NCI-H1105 (cell line): ENCODE measurements at places on chromosomes 1 and 21.
A peak's percentile ranks its signal among the peaks of the same experiment; 100 is the strongest.

DNA sequence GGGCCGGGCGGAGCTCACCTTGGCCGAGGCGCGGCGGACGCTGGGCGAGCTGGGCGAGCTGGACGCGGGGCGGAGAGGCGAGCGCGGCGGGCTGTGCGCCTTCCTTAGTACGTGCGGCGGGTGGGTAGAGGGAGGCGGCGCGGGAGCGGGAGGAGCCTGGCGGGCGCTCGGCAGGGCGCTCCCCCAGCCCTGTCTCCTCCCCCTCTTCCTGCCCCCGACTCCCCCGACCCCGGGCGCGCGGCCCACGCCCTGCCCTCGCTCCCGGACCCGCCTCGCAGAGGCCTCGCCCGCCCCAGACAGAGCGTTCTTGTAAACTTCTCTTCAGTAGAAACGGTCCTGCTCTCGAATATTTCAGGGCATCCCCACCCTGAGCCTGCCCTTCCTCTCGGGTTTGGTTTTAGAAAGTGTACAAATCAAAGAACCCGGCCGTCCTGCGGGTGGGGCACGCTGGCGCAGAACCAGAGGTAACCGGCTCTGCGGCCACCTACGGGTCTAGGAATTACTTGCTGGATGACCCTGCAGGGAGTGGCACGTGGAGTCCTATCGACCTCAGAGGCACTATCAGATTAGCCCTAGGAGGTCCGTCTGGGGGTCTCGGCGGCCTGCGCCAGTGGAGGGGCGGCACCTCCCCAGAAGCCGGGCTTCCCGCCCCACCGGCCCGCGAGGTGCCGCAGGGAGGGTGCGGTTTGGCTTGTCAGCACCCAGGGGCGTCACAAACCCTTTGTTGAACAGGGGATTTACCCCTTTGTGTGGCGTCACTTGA, at the start of gene S100A10:
TSS of gene S100A10 (minus strand) at position 126 of the 763 bp plus-strand sequence. CDS start 7,629 bp downstream, outside the sequence.
- no peak for DNase-seq

- DNase-seq = no peak
These were observed 71.0 kb downstream of the SH3GLB1 start for GRCh38 chr1:86775395-86775794.

- no peak for DNase-seq
These were observed 12.0 kb downstream of the SSU72 start for GRCh38 chr1:1562556-1563195.

DNA sequence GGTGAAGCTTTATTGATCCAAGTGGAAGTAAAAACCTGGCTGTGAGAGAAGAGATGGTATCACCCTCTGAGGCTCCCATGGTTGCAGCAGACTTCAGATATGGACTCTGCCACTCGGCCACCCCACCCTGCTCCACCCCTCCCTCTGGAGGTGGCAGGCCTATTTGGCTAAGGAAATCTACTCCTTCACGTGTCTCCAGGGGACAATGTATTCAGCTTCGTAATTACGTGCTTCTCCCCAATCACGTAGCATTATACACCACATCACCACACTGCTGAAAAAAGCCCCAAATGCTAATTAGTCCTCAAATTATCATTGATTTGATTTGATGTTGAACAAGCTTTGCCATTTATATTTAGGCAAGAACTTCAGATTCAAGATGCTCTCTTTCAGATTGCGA, 220.7 kb downstream of the OMA1 start:
- no peak for DNase-seq

GRCh38 chr1:212346601-212347000, 61.4 kb downstream of the PPP2R5A start:
- no peak for DNase-seq

DNA sequence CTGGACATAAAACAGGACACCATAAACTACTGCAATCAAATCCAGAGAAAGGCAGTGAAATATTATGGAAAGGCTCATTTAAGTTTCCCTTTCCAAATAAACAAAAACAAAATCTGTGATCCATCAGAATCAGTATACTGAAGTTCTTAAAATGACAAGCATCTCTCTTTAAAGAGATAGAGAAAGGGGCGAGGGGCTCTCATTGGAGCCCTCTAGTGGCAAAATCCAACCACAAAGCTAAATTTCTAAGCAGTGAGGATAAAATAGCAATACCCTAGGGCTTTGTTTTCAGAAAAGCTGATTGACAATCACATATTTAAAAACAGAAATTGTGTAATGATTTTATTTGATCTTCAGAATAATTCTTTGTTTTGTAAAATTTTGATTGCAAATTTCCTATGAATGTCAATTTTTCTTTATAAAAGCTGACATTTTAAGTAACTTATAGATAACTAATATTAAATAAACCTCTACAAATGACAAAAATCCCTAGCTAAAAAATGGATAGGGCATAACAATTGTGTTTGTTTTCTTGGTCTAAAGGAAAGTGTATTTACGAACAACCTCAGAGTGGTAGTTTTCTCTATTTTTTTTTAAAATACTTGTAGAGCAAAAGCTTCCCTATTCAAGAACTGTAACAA, 138.2 kb downstream of the COL24A1 start:
- no peak for DNase-seq

DNA sequence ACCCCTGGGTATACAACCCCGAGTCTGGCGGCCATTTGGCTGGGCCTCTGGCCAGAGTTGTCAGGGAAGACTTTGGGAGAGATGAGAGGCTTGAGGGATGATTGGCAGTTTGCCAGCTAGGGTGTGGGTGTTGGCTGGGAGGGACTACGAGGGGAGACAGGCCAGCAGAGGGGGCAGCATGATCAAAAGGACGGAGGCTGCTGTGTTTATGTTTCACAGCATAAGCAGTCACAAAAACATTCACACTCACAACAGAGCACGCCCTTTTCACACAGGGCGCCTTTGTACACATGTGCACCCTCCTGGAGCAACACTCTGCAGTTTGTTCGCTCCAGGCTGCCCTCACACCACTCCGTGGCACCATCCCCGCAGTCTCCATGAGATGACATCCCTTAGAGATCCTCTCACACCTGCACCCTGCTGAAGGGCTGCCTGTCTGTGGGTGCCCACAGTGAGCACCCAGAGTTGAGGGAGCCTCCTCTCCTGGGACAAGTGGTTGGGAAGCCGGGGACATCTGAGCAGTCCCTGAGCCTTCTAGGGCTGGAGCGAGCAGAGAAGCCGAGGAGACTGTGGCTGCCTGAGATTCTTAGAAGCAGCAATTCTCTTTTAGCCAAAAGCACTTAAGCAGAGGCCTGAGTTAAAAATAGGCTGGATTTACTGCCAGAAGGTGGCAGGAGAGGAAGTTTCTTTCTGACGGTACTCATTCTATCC, 15.4 kb downstream of the EFNA3 start:
- DNase-seq = peak; percentile 94

DNA sequence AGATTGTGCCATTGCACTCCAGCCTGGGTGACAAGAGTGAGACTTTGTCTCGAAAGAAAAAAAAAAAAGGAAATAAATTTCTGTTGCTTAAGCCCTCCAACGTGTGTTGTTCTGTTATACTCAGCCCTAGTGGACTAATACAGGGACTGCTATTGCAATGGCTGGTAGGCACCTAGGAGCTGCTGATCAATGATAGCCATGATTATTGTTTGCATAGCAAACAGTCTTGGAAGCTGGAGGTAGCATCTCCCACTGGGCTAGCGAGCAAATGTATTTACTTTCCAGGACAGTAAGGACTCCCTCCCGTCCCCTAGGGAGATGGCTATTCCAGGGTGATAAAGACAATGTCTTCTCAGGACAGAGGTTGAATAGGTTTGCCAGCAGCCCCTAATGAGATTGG, 13.5 kb upstream of the TNFRSF8 start:
- no peak for DNase-seq

- no peak for DNase-seq
These were observed 20.2 kb downstream of the TRIM45 start for GRCh38 chr1:117101334-117101733.

GRCh38 chr1:5944154-5944842, 47.9 kb downstream of the NPHP4 start:
- no peak for DNase-seq

- no peak for DNase-seq
These were observed 2.5 kb upstream of the ELAVL4 start for GRCh38 chr1:50106095-50106761.
